ENCODE measurements at places on chromosomes 2 and 18.
A peak's percentile ranks its signal among the peaks of the same experiment; 100 is the strongest.

DNA sequence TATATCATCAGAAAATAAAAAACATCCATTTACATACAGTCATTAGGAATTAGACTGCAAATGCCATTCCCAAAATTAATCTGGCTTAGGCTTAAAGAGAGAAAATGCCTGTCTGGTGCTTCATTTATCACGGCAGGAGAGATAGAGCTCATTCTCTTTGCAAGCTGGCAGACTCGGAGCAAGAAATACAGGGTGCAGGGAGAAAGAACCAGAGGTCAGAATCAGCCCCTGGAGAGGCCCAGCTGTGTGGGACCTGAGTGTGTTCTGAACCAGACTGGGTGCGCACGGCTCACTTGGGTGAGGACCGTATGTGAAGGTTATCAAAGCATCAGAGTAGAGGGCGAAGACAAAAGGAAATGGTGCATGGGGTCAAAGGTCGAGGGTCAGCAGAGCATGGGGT, 227.8 kb downstream of the ACKR3 start:
- DNase-seq, result no peak
- no peak overlapping the region for H3K27ac ChIP-seq
- no peaks in the 10 kb centered on the region for H3K27me3 ChIP-seq
- H3K4me1 ChIP-seq, result no peaks in the 10 kb centered on the region

GRCh38 chr18:473802-474201, 26.7 kb downstream of the COLEC12 start:
- no peak for DNase-seq
- no peaks in the 10 kb centered on the region for H3K4me1 ChIP-seq
- H3K36me3 ChIP-seq, result no peaks in the 10 kb centered on the region

GRCh38 chr2:188984065-188984491, 9.9 kb downstream of the COL3A1 start:
- no peak overlapping the region for H3K4me3 ChIP-seq
- no peaks in the 10 kb centered on the region for H3K36me3 ChIP-seq
- no peaks in the 10 kb centered on the region for H3K27me3 ChIP-seq
- DNase-seq, result no peak
- H3K4me1 ChIP-seq, result no peaks in the 10 kb centered on the region

GRCh38 chr2:59988341-59988740, 565.1 kb downstream of the BCL11A start:
- no peaks in the 10 kb centered on the region for H3K27me3 ChIP-seq
- no peak overlapping the region for H3K27ac ChIP-seq
- no peaks in the 10 kb centered on the region for H3K36me3 ChIP-seq
- no peak for DNase-seq
- no peak overlapping the region for H3K4me3 ChIP-seq

- DNase-seq, result no peak
- H3K4me3 ChIP-seq, result no peak overlapping the region
- no peak overlapping the region for H3K27ac ChIP-seq
- no peaks in the 10 kb centered on the region for H3K36me3 ChIP-seq
- no peaks in the 10 kb centered on the region for H3K27me3 ChIP-seq
- peaks cover 6% of the 10 kb centered on the region for H3K4me1 ChIP-seq
These were observed 126.3 kb downstream of the IRS1 start for GRCh38 chr2:226673314-226673723.

GRCh38 chr2:238286987-238287736, 1.2 kb downstream of the PER2 start:
- H3K36me3 ChIP-seq, result no peaks in the 10 kb centered on the region
- H3K4me3 ChIP-seq, result peak overlapping the region; percentile 90
- H3K4me1 ChIP-seq, result peaks cover 43% of the 10 kb centered on the region

DNA sequence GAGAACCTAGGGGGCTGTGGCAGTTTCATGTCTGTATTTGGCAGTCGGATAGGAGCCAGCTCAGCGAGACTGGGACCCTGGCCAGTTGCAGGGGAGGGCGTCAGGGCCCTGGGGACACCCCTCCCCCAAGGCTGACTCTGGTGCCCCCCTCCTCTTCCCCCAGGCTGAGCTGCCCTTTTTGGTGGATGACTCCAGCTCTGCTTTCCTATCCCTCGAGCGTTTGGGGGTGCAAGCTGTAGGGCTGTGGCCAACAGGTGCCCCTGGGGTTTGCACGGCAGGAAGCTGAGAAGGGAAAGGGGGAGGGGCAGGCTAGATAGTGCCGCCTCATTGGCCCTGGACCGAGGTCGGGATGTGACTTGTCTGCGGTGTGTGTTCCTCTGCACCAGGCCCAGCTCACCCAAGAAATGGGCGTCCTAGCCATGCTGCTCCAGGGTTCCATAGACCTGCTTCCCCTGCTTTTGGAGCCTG, 26.4 kb downstream of the SPEG start:
- peak overlapping the region; percentile 50 for H3K4me3 ChIP-seq
- H3K4me1 ChIP-seq, result peaks cover 24% of the 10 kb centered on the region
- H3K27me3 ChIP-seq, result no peaks in the 10 kb centered on the region
- DNase-seq, result no peak
- H3K36me3 ChIP-seq, result no peaks in the 10 kb centered on the region

DNA sequence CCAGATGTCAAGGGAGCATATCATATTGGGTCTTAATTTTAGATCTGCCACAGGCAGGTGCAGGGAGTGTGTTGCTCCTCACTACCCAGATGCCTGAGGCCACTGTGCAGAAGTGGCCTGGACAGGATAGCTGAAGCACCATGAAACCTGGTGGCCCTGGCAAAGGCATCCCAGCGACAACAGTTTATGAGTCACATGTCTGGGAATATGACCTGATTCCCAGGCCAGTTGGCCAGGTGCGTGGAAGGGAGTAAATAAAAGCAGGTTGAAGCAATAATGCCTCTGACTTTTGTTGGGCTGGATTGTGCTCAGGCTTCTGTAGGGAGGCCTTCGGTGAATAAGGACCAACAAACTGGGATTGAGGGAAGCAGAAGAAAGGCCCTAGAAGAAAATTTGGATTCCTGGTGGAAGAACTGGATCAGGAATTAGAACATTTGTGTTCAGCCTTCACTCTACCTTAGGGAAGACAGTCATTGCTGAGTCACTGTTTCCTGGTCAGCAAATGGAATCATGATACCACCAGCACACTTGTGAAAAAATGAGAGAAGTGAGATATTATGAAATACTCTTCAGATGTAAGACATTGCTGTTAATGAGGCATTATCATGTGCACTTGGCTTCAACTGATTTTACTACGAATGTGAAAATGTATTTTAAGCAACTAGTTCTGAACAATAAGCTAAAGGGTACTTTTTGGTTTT, 78.4 kb upstream of the ZNF516 start:
- no peaks in the 10 kb centered on the region for H3K36me3 ChIP-seq
- peaks cover under 1% of the 10 kb centered on the region for H3K27me3 ChIP-seq
- no peak for DNase-seq
- no peaks in the 10 kb centered on the region for H3K4me1 ChIP-seq
- no peak overlapping the region for H3K4me3 ChIP-seq
- H3K27ac ChIP-seq, result no peak overlapping the region

- no peak overlapping the region for H3K4me3 ChIP-seq
- no peaks in the 10 kb centered on the region for H3K27me3 ChIP-seq
- H3K36me3 ChIP-seq, result peaks cover 53% of the 10 kb centered on the region
- no peak for DNase-seq
- no peak overlapping the region for H3K27ac ChIP-seq
- peaks cover 9% of the 10 kb centered on the region for H3K4me1 ChIP-seq
These were observed 8.6 kb upstream of the ATP6V1B1 start for GRCh38 chr2:70927138-70927537.

DNA sequence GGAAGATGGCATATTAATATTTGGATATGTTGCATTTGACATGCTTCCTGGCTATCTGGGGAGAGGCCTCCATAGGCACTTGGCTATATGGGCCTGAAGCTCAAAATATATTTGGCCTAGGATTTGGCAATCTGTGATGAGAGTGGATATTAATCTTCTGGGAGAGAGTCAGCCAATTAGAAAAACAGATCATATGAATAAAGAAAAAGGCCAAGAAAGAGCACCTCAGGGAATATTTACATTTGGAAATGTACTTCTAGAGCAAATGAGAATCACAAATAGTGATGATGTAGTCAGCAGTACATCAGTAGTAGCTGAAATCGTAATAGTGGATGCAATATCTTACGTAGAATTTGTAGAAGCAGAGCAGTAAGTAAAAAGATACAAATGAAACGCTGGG, 277.0 kb downstream of the CTNNA2 start:
- H3K36me3 ChIP-seq, result no peaks in the 10 kb centered on the region
- no peak overlapping the region for H3K27ac ChIP-seq
- no peak overlapping the region for H3K4me3 ChIP-seq
- DNase-seq, result no peak

GRCh38 chr2:63056107-63057050, 5.7 kb downstream of the OTX1 start:
- no peaks in the 10 kb centered on the region for H3K4me1 ChIP-seq
- peaks cover 30% of the 10 kb centered on the region for H3K27me3 ChIP-seq
- DNase-seq, result peak; percentile 63

- no peaks in the 10 kb centered on the region for H3K4me1 ChIP-seq
- peaks cover 25% of the 10 kb centered on the region for H3K27me3 ChIP-seq
- no peak for DNase-seq
- no peak overlapping the region for H3K27ac ChIP-seq
- H3K36me3 ChIP-seq, result no peaks in the 10 kb centered on the region
These were observed 334.5 kb downstream of the SMAD2 start for GRCh38 chr18:47595831-47596501.

DNA sequence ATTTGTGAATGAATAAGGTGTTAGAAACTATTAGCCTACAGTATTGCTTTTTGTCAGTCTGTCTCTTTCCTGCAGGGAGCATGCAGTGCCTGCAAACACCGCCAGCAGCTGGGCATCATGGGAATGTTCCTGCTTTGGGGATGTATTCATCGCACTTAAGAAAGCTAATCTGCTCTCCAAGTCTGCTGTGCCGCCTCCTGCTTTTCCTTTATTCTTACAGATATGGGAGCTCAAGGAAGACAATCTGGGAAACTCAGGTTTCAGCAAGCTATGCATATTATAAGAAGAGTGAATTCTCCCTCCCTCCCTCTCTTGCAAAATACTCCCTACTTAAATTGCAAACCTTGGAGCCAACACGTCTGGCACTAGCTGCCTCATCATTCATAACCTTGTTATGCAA, 479.2 kb upstream of the ACVR2A start:
- no peak overlapping the region for H3K27ac ChIP-seq
- no peak for DNase-seq
- H3K36me3 ChIP-seq, result no peaks in the 10 kb centered on the region
- no peaks in the 10 kb centered on the region for H3K4me1 ChIP-seq
- no peaks in the 10 kb centered on the region for H3K27me3 ChIP-seq

- DNase-seq, result no peak
- no peak overlapping the region for H3K27ac ChIP-seq
- no peaks in the 10 kb centered on the region for H3K27me3 ChIP-seq
- H3K4me1 ChIP-seq, result no peaks in the 10 kb centered on the region
These were observed 228.9 kb upstream of the FOSL2 start for GRCh38 chr2:28163627-28164279.

DNA sequence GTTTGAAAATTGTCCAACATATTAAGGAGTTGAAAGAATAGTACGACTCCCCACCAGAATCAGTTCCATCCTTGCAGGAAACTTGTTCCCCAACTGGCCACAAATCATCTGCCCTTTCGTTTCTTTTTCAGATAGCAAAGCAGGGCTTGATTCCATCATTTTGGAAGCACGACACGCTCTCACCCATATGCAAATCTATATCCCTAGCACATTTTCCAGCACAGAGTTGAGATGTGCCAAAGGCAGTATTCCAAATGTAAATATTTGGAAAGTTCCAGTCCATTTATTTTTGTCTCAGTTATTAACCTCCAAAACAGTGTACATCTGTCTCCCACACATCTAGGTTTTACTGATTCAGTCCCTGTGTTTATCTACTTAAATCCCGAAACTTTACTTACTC, 128.8 kb upstream of the BCL2L11 start:
- H3K27ac ChIP-seq, result no peak overlapping the region
- H3K27me3 ChIP-seq, result no peaks in the 10 kb centered on the region
- DNase-seq, result no peak

DNA sequence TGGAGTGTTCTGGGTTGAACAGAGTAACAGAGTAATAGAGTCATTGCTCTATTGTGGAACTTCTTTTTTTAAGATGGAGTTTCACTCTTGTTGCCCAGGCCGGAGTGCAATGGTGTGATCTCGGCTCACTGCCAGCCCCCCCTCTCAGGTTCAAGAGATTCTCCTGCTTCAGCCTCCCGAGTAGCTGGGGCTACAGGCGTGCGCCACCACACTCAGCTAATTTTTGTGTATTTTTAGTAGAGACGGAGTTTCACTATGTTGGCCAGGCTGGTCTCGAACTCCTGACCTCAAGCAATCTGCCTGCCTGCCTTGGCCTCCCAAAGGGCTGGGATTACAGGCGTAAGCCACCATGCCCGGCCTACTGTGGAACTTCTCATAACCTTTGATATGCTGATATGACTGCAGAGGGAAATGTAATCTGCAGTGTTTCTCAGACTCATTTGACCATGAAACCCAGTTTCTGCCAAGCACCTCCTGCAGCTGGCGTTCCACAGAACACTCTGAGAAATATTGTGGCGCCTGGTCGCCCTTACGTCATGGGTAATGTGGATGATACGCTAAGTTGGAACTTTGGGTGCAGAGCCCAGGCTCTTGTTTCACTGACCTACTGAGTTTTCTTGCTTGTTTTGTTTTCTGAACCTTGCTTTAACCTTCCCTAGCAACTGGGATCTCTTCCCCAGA, 213.8 kb downstream of the BCL2 start:
- no peaks in the 10 kb centered on the region for H3K36me3 ChIP-seq
- no peak overlapping the region for H3K27ac ChIP-seq
- peaks cover 2% of the 10 kb centered on the region for H3K4me1 ChIP-seq

DNA sequence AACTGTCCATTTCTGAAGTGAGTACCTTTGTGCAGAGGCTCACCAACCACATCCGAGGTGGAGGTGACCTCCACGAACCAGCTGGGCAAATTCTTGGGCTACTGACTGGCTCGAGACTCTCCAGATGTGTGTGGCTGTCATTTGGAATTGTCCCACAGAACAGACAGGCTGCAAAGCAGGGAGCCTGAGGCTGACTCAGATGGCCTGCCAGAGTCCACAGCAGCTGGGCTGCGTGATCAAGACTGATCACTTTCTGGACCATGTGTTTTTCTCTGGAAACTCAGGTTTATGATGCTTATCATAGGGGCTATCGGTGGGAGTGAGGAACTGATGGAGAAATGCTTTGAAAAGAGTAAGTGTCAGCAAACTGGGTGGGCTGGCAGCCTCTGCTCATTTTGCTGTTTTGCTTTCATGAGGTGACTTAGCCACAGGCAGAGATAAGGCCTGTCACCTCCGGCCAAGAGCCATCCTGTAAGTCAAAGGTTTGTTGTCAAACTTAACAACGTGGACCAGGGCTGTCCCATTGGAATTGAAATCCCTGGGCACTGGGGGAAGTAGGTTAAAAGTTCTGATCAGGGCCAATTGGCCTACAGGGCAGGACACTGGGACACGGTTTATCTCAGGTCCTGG, 120.4 kb downstream of the LIPG start:
- no peaks in the 10 kb centered on the region for H3K27me3 ChIP-seq
- no peak for DNase-seq
- peaks cover 16% of the 10 kb centered on the region for H3K4me1 ChIP-seq
- no peak overlapping the region for H3K27ac ChIP-seq

DNA sequence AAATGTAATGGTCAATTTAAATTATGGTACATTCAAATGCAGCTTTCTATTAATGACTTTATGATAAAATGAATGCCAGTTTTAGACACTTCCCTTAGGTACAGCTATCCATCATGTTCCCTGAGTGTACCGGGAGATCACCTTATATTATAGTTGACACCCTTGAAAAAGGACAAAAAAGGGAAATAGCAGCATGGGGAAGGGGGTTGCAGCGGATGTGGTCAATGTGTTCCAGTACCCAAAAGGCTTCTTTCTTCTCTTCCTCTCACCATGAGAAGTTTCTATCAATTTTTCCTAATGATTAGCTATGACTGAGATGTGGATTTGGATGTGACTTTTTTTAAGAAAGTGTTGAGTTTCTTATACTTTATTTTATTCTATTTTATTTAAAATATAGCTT, 154.4 kb downstream of the CCDC85A start:
- H3K4me1 ChIP-seq, result no peaks in the 10 kb centered on the region
- no peaks in the 10 kb centered on the region for H3K27me3 ChIP-seq
- H3K27ac ChIP-seq, result no peak overlapping the region
- DNase-seq, result no peak

Data from neuronal stem cell (in vitro differentiated cells).